Breast epithelium (tissue), 4 donors: ENCODE measurements at places on chromosomes 11 and 22. TPM values are rescaled to one million over a fixed set of nuclear protein-coding genes. Genes with fewer than 3 reads are reported as not detected.

GRCh38 chr22:37126383-37126782 lies 16.9 kb upstream of the TMPRSS6 start:
- no peaks in the 10 kb centered on the region for H3K4me1 ChIP-seq
- H3K27ac ChIP-seq = no peak overlapping the region
- H3K27me3 ChIP-seq = no peaks in the 10 kb centered on the region
- DNase-seq = no peak
- no peaks in the 10 kb centered on the region for H3K36me3 ChIP-seq

Gene KCNJ11
- total RNA-seq = 5.0 TPM

GRCh38 chr11:1271002-1271401 lies 38.4 kb downstream of the TOLLIP start:
- H3K27ac ChIP-seq = no peak overlapping the region
- DNase-seq = no peak
- H3K4me3 ChIP-seq = no peak overlapping the region
- no peaks in the 10 kb centered on the region for H3K36me3 ChIP-seq

Gene SYTL2
- 10.1 TPM for total RNA-seq

Gene SLC15A3
- total RNA-seq = 20.8 TPM

Gene BCR
- total RNA-seq = 25.3 TPM

GRCh38 chr22:40187389-40187788 lies 9.7 kb downstream of the TNRC6B start:
- no peaks in the 10 kb centered on the region for H3K36me3 ChIP-seq
- no peaks in the 10 kb centered on the region for H3K27me3 ChIP-seq
- H3K27ac ChIP-seq = no peak overlapping the region
- no peaks in the 10 kb centered on the region for H3K4me1 ChIP-seq
- H3K4me3 ChIP-seq = no peak overlapping the region

- H3K4me3 ChIP-seq = no peak overlapping the region
- no peak for DNase-seq
- no peaks in the 10 kb centered on the region for H3K4me1 ChIP-seq
- no peaks in the 10 kb centered on the region for H3K36me3 ChIP-seq
- H3K27me3 ChIP-seq = no peaks in the 10 kb centered on the region
Observed at GRCh38 chr22:39364714-39365491, 15.1 kb downstream of the SYNGR1 start.
